ENCODE measurements at places on chromosomes 6 and 20.

DNA sequence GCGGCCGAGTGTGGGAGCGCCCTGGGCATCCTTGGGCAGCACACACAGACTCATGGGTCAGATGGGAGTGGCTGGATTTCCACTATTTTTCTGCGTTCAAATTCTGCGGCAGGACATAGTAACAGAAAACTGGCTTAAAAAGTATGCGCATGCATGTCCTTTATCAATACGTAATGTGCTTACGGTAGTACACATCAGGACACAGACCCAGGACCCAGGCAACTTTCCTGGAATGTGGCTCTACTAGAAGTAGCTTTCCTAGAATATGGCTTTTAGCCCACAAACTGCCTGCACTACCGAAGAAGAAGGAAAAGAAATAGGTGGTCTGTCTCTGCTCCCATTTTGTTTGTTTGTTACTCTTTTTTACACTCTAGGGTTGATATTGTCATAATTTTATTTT lies 43.4 kb upstream of the SHLD1 start:
- no peak for DNase-seq

DNA sequence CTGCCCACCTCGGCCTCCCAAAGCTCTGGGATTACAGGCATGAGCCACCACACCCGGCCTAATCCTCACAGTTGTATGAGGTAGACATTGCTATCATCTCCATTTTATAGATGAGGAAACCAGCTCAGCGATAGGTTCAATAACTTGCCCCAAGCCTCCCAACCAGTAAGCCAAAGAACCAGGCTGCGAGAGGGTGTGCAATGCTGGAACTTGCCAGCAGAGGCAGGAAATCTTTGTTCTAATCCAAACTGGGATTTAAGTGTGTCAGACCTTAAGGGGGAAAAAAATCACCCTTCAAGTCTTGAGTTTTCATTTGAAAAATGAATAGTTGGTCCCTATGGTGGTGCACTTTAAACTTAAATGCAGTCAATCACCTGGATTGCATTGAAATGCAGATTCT lies 20.1 kb upstream of the RNGTT start:
- DNase-seq = no peak

- no peak for DNase-seq
These were observed 325.2 kb upstream of the NT5E start for GRCh38 chr6:85124472-85125354.

- DNase-seq = no peak
These were observed 28.4 kb upstream of the RIN2 start for GRCh38 chr20:19729672-19730071.

- DNase-seq = no peak
These were observed 83.0 kb upstream of the CITED2 start for GRCh38 chr6:139457476-139457875.

- no peak for DNase-seq
These were observed 116.2 kb downstream of the MAP3K5 start for GRCh38 chr6:136676075-136676474.

- no peak for DNase-seq
These were observed 14.9 kb downstream of the ADTRP start for GRCh38 chr6:11763460-11764249.

Measured in activated T-cell treated with anti-CD3 and anti-CD28 coated beads for 24 hours (primary cell).